ENCODE measurements at places on chromosomes 5 and 9.

- peak; percentile 78 for DNase-seq
These were observed 19.2 kb downstream of the KCTD16 start for GRCh38 chr5:144189800-144190429.

DNA sequence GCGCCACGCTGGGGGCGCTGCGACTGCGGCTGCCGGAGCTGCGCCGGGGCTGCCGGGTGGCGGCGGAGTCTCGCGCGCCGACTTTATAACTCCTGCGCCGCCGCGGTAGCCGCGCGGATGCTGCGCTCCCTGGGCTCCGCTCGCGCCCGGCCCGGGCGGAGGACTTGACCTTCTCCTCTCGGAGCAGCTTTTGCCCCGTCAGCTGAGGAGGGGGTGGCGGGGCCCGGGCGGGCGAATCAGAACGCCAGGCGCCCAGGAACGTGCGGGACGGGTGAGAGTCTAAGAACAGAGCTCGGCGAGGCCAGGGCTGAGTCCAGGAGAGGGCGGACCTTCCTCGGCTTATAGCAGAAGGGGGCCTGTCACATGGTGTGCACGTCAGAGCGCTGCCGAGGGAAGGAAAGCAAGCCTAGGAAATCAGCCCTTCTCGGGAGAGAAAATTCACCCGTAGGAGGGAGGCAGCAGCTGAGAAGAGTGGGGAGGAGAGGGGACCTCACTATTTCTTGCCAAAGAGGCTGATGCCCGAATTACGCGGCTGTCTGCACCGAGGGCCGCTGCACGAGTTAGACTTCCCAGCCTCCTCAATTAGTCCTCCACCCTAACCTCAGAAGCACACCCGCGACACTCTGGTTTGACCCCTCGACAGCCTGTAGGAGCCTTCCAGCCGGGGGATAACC, at the start of gene FOXD1:
TSS of gene FOXD1 (minus strand) at position 315 of the 674 bp plus-strand sequence. CDS start 415 bp downstream, outside the sequence.
- no peak for DNase-seq

DNA sequence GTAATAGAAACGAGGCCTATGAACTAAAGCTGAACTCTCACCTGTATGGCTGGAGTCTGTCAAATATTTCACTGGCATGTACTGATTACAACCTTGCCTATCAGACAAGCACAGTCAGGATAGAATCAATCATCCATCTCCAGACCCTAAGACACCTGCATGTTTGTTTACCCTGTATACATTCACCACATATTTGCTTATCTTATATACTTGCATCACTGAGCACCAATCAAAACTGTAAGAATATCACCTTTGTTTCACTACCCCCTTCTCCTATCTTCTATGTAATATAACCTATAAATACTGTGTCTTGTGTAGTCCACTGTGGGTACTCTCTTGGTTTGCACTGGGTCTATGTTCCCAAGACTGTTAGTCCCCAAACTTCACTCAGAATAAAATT, 1085.7 kb downstream of the TAF11L14 start:
- no peak for DNase-seq

- DNase-seq = no peak
These were observed 674 bp downstream of the LHFPL2 start for GRCh38 chr5:78647838-78648358.

DNA sequence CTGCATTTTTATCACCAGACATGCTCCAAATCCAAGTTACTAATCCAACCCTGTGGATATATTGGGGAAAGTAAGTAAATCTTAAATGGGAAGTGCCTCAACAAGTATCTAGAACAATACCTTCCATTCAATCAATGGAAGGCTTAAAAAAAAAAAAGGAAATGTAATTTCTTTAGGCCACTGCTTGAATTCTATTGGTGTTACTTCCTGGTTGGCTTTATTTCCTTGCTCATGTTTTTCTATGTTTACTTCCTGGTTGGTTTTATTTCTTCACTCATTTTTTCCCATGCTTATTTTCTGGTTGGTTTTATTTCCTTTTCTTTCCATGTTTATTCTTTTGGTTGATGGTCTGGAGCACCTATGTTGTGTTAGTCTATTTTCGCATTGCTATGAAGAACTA, 363.9 kb downstream of the KDM4C start:
- DNase-seq = no peak

DNA sequence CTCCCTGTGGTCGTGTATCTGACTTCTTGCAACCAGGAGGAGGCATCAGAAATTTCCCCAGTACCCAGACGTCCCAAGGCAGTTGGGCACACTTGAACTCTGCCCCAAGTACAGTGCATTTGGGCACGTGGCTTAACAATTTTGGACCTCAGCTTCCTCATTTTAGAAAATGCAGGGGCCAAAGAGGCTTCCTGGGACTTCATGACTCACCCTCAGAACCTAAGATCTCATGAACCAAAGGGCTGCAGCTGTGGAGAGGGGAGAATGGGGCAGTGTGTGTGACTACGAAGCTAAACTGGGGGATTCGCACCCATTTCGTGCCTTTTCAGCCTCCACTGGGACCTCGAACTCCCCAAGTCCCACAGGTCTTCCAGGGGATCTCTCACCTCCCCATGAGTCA, 59.2 kb downstream of the SYK start:
- no peak for DNase-seq

- DNase-seq = peak; percentile 34
These were observed 13.0 kb upstream of the ABLIM3 start for GRCh38 chr5:149128023-149128875.

DNA sequence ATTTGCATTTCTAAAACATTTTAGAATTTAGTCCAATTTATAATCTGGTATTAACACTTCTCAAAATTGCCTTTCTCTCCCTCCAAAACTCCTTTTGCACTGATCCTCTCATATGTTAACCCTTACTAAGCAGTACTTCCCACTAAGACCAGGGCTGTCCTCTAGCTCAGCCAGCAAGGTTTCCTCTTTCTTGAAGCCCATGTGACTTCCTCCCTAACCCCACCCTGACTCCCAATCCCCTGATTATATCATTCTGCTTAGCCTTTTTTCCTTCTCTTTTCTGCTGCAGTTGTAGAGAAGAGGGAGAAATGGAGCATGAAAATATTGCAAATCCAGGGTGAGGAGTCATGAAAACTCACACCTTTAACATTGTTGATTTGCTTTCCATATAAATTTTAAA, 241.7 kb downstream of the MCTP1 start:
- DNase-seq = no peak

- DNase-seq = no peak
These were observed 43.6 kb downstream of the ROPN1L start for GRCh38 chr5:10485142-10485795.

DNA sequence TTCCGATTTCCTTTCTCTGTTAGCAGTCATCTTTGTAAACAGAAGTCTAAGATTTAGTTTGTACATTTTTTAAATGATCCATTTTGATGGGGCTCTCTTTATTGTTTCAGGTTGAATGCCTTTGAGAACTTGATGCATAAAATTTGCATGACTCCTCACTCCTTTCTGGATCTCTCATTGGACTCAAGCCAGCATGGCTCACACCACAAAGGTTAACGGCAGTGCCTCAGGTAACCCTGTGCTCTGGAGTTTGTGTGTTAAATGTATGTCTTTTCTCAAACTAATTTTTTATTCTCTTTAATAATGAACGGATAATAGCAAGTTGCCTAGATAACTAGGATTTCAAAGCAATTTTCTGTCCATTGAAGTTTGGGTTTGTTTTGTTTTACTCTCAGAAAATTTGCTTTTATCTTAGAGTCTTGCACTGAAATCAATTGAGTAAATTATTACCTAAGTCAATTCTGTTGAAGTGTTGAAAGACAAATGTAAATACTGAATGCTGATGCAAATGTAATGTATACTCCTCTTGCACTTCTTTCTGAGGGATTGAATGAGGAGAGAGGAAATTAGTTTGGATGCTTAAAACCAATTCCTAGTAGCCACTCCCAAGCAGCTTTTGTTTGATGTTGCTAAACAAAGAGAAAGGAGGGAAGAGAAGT, 164.6 kb upstream of the DMRT1 start:
- DNase-seq = no peak

DNA sequence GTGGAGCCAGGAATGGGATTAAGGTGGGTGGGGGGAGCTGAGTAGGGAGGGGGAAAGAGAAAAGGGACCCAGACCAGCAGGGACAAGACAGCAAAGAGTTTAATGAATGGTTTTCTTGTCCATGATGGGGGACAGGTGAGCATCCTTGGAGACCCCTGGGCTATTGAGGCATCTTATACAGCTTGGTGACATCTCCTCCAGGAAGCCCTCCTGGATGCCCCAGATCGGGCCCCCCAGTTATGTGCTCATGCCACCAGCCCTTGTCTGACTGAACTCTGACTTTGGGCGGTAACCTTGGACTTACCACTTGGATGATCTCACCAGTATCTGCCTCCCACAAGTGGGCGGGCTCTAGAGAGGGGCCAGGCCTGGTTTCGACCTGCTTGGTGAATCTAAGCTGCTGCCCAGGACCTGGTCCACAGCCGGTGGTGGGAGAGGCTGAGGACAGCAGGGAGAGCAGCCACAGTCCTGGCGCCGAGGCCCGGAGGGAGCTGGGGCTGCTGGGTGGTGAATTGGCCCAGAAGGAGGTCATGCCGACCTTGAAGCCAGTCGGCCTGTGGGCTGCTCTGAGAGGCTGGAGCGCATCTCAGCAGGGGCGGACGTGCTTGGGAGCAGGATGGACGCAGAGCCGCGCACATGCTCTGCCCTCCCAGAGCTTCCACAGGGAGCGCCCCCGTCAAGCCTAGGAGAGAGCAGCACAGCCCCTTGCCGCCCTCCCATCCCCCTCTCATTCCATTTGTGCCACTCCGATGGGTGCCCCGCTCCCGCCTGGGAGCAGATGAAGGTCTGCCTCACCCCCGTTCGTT, 36.2 kb downstream of the UNC5A start:
- no peak for DNase-seq

- no peak for DNase-seq
These were observed 42.5 kb downstream of the GNA14 start for GRCh38 chr9:77605449-77606220.

DNA sequence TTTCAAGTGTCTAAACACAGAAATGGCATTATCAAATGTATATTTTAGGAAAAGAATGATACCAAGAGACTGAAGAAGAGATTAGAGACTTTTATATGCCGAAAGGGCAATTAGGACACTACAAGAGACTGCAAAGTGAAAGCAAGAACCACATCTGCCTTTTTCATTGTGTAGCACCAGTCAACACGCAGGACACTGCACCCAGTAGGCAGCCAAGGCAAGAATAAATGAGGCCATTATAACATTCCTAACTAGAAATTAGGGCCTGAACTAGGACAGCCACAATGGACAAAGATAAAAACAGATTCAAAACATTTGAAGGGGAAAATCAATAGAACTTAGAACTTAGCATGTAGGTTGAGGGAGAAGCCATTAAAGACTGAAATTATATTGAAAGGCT, 10.8 kb downstream of the CETN3 start:
- no peak for DNase-seq

- no peak for DNase-seq
These were observed 46.2 kb upstream of the FBXW11 start for GRCh38 chr5:172052450-172053236.
